Activated CD8-positive, alpha-beta memory T cell treated with anti-CD3 and anti-CD28 coated beads, Interleukin-2, amount 50 U/mL, for 48 hours (primary cell): ENCODE measurements at places on chromosomes 12 and 14.

DNA sequence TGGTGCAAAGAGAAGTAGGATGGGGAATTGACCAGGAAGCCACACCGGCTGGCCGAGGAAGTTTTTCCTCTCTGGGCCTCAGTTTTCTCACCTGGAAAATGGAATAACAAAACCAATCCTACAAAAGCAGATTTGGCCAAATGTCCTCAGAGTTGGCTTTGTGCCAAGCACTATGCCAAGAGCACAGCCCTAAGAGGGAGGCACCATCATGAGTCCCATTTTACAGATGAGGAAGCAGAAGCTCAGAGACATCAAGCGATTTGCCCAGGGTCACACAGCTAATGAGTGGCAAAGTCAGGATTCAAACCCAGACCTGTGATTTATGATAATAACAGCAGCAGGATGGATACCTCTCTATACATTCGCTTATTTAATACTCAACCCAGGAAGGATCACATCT is 27.3 kb downstream of the RASAL1 start:
- no peak for DNase-seq

GRCh38 chr14:51014086-51014485 is 69.8 kb upstream of the PYGL start:
- no peak for DNase-seq

GRCh38 chr12:71297930-71298329 is 140.1 kb upstream of the TSPAN8 start:
- no peak for DNase-seq

GRCh38 chr14:24849471-24849870 is 200.5 kb downstream of the STXBP6 start:
- no peak for DNase-seq

DNA sequence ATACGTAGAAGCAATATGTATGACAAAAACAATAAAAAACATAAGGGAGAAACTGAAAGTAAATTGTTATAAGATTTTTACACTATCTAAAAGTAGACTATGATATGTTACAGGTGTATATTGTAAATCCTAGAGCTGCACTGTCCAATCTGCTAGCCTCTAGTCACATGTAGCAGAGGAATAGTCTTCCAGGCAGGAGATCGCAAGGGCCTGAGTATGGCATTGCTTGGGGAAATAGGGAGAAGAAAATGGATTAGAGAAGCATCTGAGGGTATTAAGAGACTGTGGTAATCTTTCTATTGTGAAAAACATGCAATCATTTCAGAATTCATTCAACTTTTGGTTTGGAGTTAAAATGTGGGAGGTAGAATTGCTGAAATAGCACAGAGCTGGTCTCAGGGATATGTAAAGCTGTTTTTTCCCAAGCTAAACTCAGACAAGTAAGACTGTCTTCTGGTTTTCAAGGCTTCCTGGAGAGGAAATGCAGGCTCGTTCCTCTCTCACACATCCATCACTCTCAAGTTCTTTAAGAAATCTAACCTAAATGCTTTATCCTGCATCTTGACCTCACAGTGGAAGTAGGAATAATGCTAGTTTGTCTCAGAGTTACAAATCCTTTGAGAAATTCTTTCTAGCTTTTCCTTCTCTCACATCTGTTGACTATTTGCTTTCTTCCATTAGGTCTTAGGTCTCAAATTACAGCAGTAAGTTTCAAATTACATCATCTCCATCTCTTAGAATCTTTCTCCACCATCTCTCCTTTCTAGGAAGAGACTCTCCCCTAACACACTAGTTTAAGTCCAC is 7.6 kb upstream of the CCDC184 start:
- DNase-seq, result no peak

- no peak for DNase-seq
These were observed 83.2 kb downstream of the RMST start for GRCh38 chr12:97545804-97546203.

GRCh38 chr12:29610473-29611170 is 113.1 kb upstream of the OVCH1 start:
- DNase-seq, result no peak

DNA sequence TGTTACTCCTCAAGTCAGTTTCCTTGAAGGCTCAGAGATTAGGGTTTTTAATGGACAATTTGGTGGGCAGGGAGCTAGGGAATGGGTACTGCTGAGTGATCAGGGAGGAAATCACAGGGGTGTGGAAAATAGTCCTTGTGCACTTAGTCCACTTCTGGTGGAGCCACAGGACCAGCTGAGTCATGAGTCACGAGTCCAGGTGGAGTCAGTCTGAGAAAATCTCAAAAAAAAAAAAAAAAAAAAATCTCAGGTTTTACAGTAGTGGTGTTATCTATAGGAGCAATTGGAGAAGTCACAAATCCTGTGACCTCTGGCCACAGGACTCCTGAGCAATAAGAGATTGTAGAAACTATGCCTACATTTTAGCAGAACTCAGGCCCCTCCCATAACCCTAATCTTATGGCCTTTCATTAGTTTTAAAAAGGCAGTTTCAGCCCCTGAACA is 28.2 kb upstream of the AMN1 start:
- no peak for DNase-seq

GRCh38 chr12:62784576-62784975 is 150.4 kb downstream of the PPM1H start:
- no peak for DNase-seq
